ENCODE measurements at places on chromosomes 1 and 21.

DNA sequence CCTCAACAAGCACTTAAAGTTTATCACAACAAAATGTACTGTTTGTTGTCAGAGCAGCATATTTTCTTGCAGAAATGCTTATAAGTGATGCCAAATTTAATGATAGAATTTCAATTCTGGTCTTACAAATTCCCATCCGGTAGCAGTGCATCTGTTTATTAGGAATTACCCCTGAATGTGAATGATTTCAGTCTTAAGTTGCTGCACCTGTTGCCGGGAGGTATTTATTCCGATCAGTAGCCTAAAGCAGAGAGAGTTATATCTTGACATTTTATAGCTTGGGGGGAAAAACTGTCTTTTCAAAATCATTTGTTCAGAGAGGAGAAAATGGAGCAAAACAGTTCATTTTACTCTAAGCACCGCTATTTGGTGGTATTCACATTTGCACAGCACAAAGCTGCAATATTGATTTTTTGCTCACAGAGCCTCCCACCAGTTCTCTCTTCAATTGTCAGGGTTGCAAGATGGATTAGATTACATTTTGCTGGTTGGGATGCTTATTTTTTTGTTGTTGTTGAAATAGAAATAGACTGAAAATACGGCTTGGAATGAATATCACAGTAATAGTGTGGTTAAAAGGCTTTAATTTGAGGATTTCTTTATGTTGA, 98.6 kb downstream of the ADGRL2 start:
- DNase-seq = no peak

- DNase-seq = no peak
Measured at GRCh38 chr1:219792337-219793021, 135.9 kb downstream of the SLC30A10 start.

DNA sequence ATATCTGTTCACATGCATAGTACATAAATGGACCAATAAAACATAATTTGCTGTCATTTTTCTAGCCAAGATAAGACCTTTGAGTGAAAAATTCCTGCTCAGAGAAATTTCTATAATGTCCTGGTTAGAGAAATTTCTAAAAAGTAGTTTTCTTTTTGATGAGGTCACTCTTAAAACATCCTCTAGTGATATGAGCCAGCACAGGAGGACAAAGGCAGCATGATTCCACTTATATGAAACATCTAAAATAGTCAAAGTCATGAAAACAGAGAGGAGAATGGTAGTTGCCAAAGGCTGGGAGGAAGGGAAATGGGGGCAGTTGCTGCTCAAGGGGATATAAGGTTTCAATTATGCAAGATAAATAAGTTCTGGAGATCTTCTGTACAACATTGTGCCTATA, 239.4 kb downstream of the BACH1 start:
- DNase-seq = no peak

- no peak for DNase-seq
Measured at GRCh38 chr1:4079815-4080214, 179.7 kb upstream of the C1orf174 start.

- no peak for DNase-seq
Measured at GRCh38 chr1:71019233-71019969, 28.2 kb downstream of the PTGER3 start.

GRCh38 chr1:1020415-1021009, 592 bp downstream of the AGRN start:
- DNase-seq = no peak

GRCh38 chr21:41743321-41744027, 23.4 kb downstream of the RIPK4 start:
- no peak for DNase-seq

GRCh38 chr21:25171438-25171837, 435.8 kb downstream of the MRPL39 start:
- DNase-seq = no peak

DNA sequence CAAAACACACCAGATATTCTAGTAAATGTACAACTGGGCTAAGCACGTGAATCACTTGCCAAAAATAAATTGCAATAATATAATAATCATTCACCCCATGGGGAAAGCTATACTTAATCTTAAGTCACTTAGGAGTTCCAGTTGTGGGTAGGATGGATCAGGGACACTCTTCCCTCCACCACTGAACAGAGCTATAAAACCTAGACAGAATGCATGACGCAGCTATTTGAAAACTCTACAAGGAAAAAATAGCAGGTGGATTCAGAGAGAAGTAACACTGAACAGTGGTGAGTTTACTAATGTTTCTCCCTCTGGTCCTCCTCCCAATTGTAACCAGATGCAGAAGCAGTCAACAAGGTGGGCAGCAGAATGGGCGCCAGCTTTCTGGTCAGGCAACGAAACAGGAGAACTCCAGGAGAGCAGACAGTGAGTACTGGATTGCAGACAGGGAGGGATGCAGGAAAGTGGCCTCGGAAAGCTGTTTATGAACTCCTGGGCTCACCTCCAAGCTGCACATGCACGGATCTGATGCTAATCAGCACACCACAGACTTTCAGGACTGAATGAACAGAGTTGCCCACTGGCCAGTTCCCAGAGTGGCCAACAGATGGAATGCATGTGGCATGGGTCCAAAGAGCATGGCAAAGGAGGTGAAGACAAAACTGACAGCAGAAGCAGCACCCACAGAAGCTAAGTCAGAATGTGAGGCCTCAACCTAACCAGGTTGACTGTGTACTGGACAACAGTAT, 41.4 kb downstream of the TARBP1 start:
- DNase-seq = no peak

GRCh38 chr1:106515375-106515774, 541.1 kb upstream of the PRMT6 start:
- DNase-seq = no peak

DNA sequence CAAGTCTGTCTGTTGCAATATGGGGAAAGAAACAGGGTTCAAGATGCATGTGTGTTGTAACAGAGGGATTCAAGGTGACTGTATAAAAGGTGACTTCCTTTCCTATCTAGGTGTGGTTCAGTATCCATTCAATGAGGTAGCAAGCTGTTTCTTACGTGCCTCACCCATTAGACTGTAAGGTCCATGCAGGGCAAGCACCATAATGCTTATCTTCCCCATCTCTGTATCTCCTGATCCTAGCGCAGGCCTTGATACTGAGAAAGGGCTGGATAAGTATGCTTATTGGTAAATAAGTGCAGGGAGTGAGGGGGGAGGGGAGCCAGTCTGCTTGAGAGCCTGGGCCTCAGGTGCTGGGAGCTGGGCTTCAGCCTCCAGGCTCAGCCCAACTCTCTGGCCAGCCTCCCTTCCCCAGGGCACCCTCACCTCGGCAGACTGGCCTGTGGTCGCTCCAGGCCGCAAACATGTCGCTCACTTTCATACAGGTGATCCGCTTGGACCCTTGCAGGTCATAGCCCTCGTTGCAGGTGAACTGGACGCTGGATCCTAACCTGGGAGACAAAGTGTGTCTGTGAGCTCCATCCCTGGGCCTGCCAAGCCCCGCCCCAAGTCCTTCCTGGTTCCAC, 44.5 kb upstream of the HMGB4 start:
- DNase-seq = no peak

- DNase-seq = no peak
Measured at GRCh38 chr1:225774281-225775147, 3.1 kb upstream of the SRP9 start.

DNA sequence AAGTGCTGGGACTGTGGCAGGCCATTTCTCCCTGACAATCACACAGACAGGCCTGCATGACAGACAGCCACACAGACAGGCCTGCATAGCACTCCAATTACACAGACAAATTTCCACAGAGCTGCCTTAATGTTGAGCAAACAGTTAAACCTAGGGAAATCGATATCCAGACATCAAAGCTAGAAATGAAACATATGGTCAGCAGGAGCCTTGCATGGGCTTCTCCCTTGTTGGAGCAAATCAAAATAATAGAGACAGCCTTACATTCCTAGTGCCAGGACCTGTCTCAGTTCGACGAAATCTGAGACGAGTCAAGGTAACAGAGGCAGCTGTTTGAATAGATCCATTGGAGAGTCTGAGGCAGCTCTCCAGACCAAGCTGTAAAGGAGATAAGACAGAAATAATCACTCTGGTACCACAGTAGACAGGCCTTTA, 42.4 kb downstream of the OLFML3 start:
- DNase-seq = no peak

DNA sequence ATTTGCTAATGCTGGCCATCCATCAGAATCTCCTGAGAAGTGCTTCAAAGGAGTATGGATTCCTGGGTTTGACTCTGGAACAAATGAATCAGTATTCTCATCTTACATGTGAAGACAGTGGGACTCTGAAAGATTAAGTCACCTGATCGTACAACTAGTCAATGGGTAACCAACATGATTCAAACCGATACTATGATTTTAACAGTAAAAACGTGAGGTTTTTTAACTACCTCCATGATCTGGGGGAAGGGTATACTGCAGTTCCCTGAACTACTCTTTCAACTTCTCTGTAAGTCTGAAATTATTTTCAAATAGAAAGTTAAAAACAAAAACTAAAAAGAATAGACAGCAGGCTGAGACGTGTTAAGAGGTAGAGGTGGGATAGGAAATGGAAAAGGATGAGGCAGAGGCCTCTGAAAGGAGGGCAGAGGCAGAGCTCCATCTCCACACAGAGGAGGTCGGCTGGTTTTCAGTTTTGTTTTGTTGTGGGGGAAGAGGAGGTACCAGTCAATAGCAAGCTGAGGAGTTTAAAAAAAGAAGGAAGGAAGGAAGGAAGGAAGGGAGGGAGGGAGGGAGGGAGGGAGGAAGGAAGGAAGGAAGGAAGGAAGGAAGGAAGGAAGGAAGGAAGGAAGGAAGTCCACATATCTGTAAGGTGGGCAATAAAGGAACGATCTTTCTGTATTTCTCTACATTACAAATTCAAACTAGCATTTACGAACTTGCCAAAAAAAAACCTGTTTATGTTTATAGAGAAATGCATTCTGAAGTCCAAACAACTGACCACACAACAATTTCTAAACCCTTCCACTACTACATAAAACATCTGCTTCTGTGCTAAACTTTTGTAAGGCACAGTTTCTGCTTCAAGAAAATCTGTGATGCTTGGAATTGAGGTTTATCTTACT, 213.1 kb downstream of the RERE start:
- no peak for DNase-seq

DNA sequence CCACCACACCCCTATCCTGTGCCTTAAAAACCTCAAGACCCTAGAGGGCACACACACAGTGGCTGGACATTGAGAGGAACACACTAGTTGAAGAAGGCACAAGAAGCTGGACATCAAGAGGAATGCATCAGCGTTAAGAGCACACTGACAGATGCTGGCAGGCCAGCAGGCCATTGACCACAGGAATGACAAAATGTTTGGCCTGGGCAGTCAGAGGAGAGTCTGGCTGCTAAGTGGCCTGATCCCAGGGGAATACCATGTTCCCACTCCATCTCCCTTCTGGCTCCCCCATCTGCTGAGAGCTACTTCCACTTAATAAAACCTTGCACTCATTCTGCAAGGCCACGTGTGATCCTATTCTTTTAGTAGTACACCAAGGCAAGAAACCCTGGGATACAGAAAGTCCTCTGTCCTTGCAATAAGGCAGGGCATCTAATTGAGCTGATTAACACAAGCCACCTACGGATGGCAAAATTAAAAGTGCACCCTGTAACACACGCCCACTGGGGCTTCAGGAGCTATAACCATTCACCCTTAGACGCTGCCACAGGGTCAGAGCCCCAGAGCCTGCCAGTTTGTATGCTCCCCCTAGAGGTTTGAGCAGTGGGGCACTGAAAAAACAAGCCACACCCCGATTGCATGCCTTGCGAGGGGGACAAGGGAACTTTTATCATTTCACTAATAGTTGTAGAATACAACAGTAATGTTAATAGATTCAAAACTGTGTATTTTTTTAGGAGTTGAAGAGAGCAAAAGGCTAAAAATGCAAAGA, 1216.1 kb upstream of the NCAM2 start:
- DNase-seq = no peak
